ENCODE measurements at places on chromosomes 4 and X.

- no peak for DNase-seq
These were observed 9.8 kb upstream of the PCDH18 start for GRCh38 chr4:137541876-137542646.

GRCh38 chr4:143085659-143086058, 99.1 kb upstream of the USP38 start:
- no peak for DNase-seq

GRCh38 chr4:47010912-47011446, 17.6 kb upstream of the GABRA4 start:
- peak; percentile 1 for DNase-seq

DNA sequence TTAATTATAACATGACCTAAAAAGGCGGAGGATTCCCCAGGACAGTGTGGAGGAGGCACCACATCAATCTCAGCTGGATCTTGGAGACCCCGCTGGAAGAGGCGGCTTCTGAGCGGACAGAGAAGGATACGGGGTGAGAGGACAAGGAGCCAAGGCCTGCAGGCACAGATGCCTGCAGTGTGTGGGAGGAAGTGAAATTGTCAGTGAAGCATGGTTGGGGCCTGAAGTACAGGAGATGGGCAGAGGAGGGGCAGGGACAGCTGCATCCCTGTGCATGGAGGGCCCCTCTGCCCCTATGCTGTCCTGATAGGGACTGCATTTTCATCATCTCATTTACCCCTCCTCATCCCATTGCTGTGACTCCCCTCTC, 1.7 kb upstream of the SLC2A9 start:
- no peak for DNase-seq

- DNase-seq: no peak
These were observed 435.5 kb downstream of the NKX6-1 start for GRCh38 chr4:84063619-84064018.

- no peak for DNase-seq
These were observed 2.3 kb upstream of the RGS12 start for GRCh38 chr4:3290476-3290875.

DNA sequence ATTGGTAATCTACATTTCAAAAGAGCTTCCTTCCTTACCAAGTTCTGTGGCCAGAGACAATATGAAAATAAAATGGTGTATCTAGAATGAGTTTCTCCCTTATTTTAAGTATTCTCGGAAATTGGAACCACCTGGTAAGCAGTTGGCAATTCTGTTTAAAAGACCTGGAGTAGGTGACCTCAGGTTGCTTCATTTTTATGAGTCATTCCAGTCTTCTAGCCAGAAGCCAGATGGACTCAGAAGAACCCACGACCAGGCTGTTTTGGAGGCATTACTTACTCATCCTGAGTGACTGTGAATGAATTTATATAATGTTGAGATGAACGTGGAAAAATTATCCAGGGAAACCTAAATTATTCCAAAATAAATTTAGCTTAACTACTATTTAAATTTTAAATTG, 9.1 kb downstream of the BMPR1B start:
- DNase-seq: no peak

All from activated T-cell treated with anti-CD3 and anti-CD28 coated beads, Interleukin-2, amount 50 U/mL, for 72 hours (primary cell).